ENCODE measurements at places on chromosomes 5 and 9.

GRCh38 chr9:115717711-115718173, 435.8 kb upstream of the PAPPA start:
- no peak for DNase-seq

DNA sequence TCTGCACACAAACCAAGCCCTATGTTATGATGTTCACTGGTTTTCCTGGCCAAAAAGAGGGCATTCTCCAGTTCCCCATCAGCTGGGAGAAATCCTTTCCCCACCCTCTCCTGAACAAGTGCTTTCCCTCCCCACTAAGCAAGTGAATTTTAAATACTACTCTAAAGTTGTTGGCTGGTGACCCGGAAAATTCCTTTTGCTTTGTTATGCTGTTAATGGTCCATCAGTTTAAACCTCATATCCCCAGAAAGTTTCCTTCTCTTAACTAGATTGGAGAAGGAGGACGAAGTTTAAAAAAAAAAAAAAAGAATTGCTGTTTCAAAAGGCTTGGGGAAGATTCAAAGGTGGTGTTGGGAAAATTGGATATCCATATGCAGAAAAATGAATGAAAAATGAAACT, 21.9 kb upstream of the SPRY4 start:
- no peak for DNase-seq

DNA sequence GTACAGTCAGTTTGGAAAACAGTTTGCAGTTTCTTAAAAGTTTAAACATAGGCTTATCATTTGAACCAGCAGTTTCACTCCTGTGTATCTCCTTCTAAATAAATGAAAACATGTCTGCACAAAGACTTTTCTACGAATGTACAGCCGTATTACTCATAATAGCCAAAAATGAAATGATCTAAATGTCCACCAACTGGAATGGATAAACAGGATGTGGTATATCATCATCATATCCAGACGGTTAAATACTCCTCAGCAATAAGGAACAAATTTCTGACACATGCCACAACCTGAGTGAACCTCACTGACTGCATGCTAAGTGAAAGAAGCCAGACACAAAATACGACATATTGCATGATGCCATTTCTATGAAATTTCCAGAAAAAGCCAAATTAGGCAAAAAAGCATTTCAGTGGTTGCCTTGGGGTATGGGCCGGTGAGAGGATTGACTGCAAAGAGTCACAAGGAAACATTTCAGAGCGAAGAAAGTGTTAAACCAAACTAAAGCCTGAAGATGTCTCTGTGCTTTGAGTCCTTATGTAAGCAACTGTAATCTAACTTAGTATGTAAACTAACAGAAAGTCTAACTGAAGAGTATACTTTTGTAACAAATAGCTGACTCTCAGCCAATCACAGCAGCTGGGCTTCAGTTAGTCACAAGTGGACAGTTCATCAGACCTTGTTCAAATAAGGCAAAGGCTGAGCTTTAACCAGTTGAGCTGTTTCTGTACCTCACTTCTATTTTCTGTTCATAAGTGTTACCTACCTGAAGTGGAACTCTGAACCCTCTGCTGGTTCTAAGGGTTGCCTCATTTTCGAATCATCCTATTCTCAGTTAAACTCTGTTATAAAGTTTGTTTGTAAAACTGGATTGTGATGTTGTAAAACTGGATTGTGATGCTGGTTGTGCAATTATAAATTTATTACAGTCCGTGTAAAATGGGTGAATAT, 65.2 kb downstream of the TRIO start:
- DNase-seq, result no peak

- DNase-seq, result no peak
Observed at GRCh38 chr9:128043467-128043868, 23.7 kb downstream of the NAIF1 start.

DNA sequence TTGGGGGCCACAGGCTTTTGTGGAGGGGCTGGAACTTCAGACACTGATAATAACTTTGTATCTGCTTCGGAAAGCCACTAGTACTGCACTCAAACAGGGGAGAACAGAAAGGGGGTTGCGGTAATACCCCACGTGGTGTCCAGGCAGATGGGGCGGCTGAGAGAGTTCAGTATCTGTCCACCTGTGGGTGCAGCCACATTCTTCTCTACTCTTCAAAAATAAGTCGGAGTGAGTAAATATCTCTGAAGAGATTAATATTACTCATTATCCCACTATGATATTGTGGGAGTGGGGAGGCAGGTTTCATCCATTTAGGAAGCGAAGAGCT, 102.1 kb upstream of the SSBP2 start:
- DNase-seq, result no peak

GRCh38 chr9:129140397-129141065, 29.3 kb downstream of the PTPA start:
- DNase-seq, result peak; percentile 66

GRCh38 chr5:151085517-151086041, 4.7 kb upstream of the TNIP1 start:
- DNase-seq, result no peak
